ENCODE measurements at places on chromosomes 16 and 17.

GRCh38 chr16:23807028-23807427, 28.8 kb upstream of the PRKCB start:
- H3K36me3 ChIP-seq = no peaks in the 10 kb centered on the region
- no peaks in the 10 kb centered on the region for H3K4me1 ChIP-seq
- H3K27me3 ChIP-seq = peaks cover 51% of the 10 kb centered on the region
- no peak overlapping the region for H3K4me3 ChIP-seq
- DNase-seq = no peak
- H3K27ac ChIP-seq = no peak overlapping the region

GRCh38 chr16:56842133-56842532, 22.9 kb upstream of the SLC12A3 start:
- H3K36me3 ChIP-seq = peaks cover 20% of the 10 kb centered on the region
- no peak overlapping the region for H3K27ac ChIP-seq
- H3K27me3 ChIP-seq = no peaks in the 10 kb centered on the region
- no peak for DNase-seq

DNA sequence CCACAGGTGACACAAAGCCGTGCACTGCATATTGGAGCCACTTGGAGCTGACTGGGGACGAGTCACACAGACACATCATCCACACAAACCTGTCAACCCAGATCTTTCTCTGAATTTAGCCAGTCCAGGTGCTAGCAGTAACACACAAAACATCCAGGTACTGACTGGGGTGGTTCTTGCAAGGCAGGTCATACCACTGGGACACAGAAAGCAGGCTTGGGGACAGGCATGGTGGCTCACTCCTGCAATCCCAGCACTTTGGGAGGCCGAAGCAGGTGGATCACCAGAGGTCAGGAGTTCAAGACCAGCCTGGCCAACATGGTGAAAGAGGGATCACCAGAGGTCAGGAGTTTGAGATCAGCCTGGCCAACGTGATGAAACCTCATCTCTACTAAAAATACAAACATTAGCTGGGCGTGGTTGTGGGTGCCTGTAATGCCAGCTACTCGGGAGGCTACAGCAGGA, 14.9 kb downstream of the ENPP7 start:
- no peaks in the 10 kb centered on the region for H3K36me3 ChIP-seq
- DNase-seq = no peak
- peaks cover 18% of the 10 kb centered on the region for H3K4me1 ChIP-seq
- peaks cover 45% of the 10 kb centered on the region for H3K27me3 ChIP-seq
- H3K27ac ChIP-seq = no peak overlapping the region

- H3K4me3 ChIP-seq = peak overlapping the region; percentile 38
- no peak overlapping the region for H3K27ac ChIP-seq
- peaks cover 6% of the 10 kb centered on the region for H3K36me3 ChIP-seq
- H3K4me1 ChIP-seq = peaks cover 9% of the 10 kb centered on the region
- DNase-seq = no peak
Measured at GRCh38 chr16:4805231-4805630, 2.8 kb upstream of the ROGDI start.

- H3K36me3 ChIP-seq = no peaks in the 10 kb centered on the region
- peak overlapping the region; percentile 50 for H3K4me3 ChIP-seq
- no peaks in the 10 kb centered on the region for H3K27me3 ChIP-seq
- no peak overlapping the region for H3K27ac ChIP-seq
- peaks cover 12% of the 10 kb centered on the region for H3K4me1 ChIP-seq
Measured at GRCh38 chr16:35011-35677, 18.3 kb downstream of the POLR3K start.

GRCh38 chr17:42832213-42832933, 824 bp upstream of the PSME3 start:
- peak overlapping the region; percentile 97 for H3K4me3 ChIP-seq
- peak overlapping the region; percentile 99 for H3K27ac ChIP-seq
- peaks cover 20% of the 10 kb centered on the region for H3K27me3 ChIP-seq
- peaks cover 3% of the 10 kb centered on the region for H3K36me3 ChIP-seq

DNA sequence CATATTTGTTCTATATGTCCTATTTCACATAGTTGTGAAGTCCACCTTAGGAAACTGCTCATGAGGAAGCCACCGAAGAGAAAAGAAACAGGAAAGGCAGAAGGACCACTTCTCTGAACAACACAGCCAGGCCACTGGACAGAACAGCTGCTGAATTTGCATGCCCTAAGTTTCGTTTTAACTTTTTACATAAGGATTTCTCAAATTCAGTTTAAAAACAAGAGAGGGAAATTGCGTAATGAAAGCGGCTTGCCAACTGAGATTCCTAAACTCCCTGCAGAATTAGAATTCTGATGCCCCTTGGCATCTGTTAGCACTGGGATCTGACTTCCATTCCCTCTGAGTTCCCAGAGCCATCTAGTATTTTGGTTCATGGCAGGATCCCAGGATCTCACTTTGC, 5.0 kb upstream of the CCL8 start:
- H3K27ac ChIP-seq = no peak overlapping the region
- no peak overlapping the region for H3K4me3 ChIP-seq
- no peak for DNase-seq
- no peaks in the 10 kb centered on the region for H3K36me3 ChIP-seq

GRCh38 chr17:47819475-47819874, 2.1 kb downstream of the OSBPL7 start:
- H3K36me3 ChIP-seq = no peaks in the 10 kb centered on the region
- DNase-seq = no peak
- no peak overlapping the region for H3K27ac ChIP-seq
- H3K4me3 ChIP-seq = peak overlapping the region; percentile 9
- peaks cover 17% of the 10 kb centered on the region for H3K4me1 ChIP-seq
- H3K27me3 ChIP-seq = no peaks in the 10 kb centered on the region

DNA sequence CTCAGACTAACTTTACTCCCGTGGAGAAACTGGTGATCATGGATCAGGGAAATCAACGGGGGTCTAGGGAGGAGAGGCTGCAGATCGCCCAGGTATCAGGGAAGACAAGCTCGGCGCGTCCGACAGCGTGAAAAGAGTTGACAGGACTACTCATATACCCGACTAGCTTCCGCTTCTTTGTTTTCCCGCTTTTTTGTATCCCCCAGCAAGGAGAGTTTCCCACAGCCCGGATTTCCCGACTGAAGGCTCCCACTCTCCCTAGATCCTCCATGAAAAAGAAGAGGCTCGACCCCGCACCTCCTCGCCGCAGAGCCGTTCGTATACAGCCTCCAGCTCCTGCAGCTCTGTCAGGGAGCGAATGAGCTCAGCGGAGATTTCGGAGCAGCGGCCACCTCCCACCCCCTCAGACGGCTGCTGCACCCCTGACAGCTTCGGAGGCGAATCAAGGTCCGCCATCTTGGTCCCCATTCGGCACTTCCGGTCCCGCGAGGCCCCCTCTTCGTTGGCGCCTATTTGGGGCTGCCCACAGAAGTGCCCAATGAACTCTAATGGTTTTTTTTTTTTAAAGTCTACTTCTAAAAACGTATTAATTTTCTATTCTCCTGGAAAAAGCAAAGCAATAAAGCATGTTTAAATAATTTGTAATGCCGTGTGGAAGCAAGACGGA, at the start of gene COG4:
COG4 (minus strand) TSS at position 479 of the 667 bp plus-strand sequence; CDS start at position 468, 11 bp downstream.
- peaks cover 47% of the 10 kb centered on the region for H3K4me1 ChIP-seq
- no peaks in the 10 kb centered on the region for H3K27me3 ChIP-seq
- DNase-seq = peak; percentile 85
- H3K27ac ChIP-seq = peak within 1 kb of the TSS; percentile 100

- DNase-seq = no peak
- no peak overlapping the region for H3K4me3 ChIP-seq
- peaks cover 16% of the 10 kb centered on the region for H3K27me3 ChIP-seq
- H3K36me3 ChIP-seq = no peaks in the 10 kb centered on the region
- no peaks in the 10 kb centered on the region for H3K4me1 ChIP-seq
Measured at GRCh38 chr16:84807776-84808175, 12.0 kb upstream of the CRISPLD2 start.

DNA sequence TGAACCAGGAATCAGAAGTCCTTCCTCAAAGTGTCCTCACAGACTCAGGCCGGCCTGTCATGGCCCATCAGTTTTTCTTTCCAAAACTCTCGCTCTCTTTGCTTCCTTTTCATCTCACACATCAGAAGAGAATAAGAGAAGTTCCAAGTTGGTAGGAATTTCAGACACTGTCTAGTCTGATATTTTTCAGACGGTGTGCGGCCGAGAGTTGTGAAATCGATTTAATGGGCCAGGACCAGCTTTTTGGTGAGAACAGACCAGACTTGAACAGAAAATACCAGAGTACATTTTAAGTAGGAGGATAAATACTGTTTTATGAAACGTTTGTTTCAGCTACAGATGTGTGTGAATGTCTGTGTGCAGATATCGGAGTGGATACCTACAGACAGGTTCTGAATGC, 24.8 kb upstream of the RCVRN start:
- H3K27me3 ChIP-seq = peaks cover 1% of the 10 kb centered on the region
- no peak overlapping the region for H3K27ac ChIP-seq
- peaks cover 3% of the 10 kb centered on the region for H3K36me3 ChIP-seq
- H3K4me3 ChIP-seq = no peak overlapping the region
- peaks cover 13% of the 10 kb centered on the region for H3K4me1 ChIP-seq

DNA sequence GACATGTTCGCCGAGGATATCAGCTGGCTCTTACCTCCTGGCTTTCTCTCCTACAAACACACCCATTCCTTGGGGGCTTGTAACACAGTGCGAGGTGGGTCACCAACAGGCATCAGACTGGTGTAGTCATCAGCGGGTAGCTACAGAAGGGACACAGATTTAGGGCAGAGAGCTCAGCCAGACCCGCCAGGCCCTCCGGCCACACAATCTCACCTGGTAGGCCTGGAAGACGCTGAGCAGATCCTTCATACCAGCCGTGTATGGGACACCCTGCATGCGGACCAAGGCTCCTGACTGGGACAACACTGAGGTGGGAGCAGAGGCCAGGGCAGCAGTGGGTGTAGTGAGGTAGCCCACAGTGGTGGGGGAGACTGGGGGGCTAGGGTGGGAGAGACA, 5.8 kb downstream of the ESRP2 start:
- H3K27ac ChIP-seq = no peak overlapping the region
- no peak overlapping the region for H3K4me3 ChIP-seq
- H3K4me1 ChIP-seq = peaks cover 5% of the 10 kb centered on the region
- H3K36me3 ChIP-seq = peaks cover 3% of the 10 kb centered on the region

DNA sequence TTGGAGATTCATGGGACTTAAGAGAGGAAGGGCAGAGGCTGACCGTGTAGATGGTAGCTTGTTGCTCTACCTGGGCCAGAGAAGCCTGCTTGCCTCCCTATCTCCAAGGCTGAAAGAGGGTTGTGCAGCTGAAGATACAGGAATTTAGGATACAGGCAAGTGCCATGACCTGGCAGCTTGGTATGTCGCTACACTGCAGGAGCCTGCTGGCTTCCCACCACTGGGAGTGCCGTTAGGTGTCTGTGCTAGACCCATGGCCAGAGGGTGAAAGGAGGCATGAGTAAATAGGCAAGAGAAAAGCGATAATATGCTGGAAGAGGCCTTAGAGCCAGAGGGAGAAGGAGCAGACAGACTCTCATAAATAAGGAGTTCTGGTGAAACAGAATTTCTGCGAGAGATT, 10.6 kb downstream of the NAA60 start:
- no peak overlapping the region for H3K27ac ChIP-seq
- peaks cover 5% of the 10 kb centered on the region for H3K36me3 ChIP-seq
- H3K4me3 ChIP-seq = peak overlapping the region; percentile 67
- H3K4me1 ChIP-seq = peaks cover 18% of the 10 kb centered on the region
- no peak for DNase-seq

GRCh38 chr16:58264961-58265479, 29.8 kb downstream of the PRSS54 start:
- no peak for DNase-seq
- H3K36me3 ChIP-seq = no peaks in the 10 kb centered on the region
- H3K4me3 ChIP-seq = no peak overlapping the region
- H3K4me1 ChIP-seq = no peaks in the 10 kb centered on the region
- H3K27ac ChIP-seq = no peak overlapping the region

- H3K36me3 ChIP-seq = no peaks in the 10 kb centered on the region
- H3K4me3 ChIP-seq = no peak within 1 kb of the TSS
Measured at GRCh38 chr16:66366433-66367299, at the start of gene CDH5. CDH5 (plus strand) TSS chr16:66366691; CDS start chr16:66379338, 12,647 bp downstream.

DNA sequence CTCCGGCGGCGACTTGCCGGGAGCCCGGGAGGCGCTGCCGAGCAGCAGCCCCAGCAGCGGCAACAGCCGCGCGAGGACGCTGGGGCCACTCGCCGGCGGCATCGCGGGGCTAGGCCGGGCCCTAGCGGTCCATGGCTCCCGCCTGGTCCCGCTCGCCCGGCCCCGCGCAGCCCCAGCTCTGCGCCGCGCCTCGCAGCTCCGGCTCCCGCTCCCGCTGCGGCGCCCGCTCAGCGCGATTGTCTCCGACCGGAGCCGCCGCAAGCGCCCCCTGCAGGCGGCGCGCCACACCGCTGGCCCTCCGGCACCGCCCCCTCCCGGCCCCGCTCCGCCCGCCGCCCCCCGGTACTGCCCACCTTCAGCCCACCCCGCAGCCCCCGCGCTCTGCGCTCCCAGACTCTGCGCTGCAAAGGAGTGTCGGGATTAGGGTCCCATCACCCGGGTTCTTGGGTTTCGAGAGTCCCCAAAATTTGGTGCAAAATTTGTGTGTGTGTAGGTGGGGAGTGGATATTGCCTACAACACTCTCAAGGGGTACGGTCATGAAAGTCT, at the start of gene FAM171A2:
FAM171A2 (minus strand) TSS at position 241 of the 547 bp plus-strand sequence; CDS start at position 102, 139 bp downstream.
- peaks cover 18% of the 10 kb centered on the region for H3K4me1 ChIP-seq
- no peaks in the 10 kb centered on the region for H3K36me3 ChIP-seq
- DNase-seq = peak; percentile 78
- peak within 1 kb of the TSS; percentile 87 for H3K27ac ChIP-seq
- peak within 1 kb of the TSS; percentile 95 for H3K4me3 ChIP-seq

- no peak overlapping the region for H3K27ac ChIP-seq
- H3K27me3 ChIP-seq = no peaks in the 10 kb centered on the region
- H3K36me3 ChIP-seq = no peaks in the 10 kb centered on the region
- peak; percentile 47 for DNase-seq
- H3K4me1 ChIP-seq = peaks cover 20% of the 10 kb centered on the region
- H3K4me3 ChIP-seq = peak overlapping the region; percentile 78
Measured at GRCh38 chr17:42531455-42532354, 4.3 kb upstream of the NAGLU start.

DNA sequence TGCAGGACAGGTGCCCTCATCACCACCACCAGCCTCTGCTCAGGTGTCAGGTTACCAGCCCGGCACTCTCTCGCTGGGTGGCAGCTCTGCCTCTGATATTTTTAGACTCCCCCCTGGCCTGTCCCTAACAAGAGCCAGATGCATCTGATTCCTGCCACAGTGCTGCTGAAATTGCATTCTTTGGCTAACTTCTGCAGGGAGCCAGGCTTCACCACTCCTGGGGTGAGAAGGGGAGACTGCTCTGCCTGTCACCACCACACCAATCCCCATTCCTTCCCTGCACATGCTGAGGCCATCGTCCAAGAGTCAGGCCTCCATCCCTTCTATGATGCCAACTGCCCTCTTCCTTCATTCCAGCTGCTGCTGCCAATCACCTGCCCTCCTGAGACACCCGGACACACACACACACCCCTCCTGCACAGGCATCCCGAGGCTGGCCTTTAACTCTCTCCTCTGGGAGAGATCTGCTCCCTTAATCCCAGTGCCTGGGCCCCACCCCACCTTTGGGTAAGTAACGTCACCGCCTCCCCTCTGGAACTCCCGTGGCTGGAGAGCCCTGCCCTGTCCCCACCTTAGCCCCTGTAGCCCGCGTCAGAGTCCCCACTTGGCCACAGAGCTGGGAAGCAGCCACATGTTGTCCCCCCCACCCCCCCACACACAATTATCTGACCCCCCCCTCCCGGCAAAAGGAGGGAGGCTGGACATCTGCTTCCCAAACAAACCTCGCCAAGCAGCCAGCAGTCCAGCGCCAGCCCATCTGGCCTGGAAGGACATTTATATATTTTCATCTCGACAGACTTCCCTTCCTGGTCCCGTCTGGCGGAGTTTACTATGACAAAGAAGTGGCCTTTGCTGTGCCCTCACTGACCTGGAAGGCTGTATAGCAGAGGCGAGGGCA, 2.8 kb downstream of the EMP2 start:
- H3K27me3 ChIP-seq = peaks cover 2% of the 10 kb centered on the region
- no peak overlapping the region for H3K27ac ChIP-seq
- peak overlapping the region; percentile 88 for H3K4me3 ChIP-seq
